ENCODE measurements at places on chromosomes 13 and 19.
A peak's percentile ranks its signal among the peaks of the same experiment; 100 is the strongest.

- DNase-seq = peak; percentile 7
Observed at GRCh38 chr13:21218351-21219035, 42.0 kb downstream of the MRPL57 start.

GRCh38 chr13:27264648-27265047, 6.0 kb upstream of the RASL11A start:
- DNase-seq = no peak

GRCh38 chr13:110371550-110372465, 64.7 kb downstream of the COL4A2 start:
- no peak for DNase-seq

DNA sequence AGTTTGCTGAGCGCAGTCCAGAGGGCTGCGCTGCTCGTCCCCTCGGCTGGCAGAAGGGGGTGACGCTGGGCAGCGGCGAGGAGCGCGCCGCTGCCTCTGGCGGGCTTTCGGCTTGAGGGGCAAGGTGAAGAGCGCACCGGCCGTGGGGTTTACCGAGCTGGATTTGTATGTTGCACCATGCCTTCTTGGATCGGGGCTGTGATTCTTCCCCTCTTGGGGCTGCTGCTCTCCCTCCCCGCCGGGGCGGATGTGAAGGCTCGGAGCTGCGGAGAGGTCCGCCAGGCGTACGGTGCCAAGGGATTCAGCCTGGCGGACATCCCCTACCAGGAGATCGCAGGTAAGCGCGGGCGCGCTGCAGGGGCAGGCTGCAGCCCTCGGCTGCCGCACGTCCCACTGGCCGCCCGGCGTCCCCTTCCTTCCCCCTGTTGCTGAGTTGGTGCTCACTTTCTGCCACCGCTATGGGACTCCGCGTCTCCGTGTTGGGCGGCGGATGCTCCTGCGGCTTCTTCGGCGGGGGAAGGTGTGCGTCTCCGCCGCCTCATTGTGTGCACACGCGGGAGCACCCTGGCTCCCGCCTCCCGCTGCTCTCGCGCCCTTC, 772 bp downstream of the GPC6 start:
- no peak for DNase-seq

DNA sequence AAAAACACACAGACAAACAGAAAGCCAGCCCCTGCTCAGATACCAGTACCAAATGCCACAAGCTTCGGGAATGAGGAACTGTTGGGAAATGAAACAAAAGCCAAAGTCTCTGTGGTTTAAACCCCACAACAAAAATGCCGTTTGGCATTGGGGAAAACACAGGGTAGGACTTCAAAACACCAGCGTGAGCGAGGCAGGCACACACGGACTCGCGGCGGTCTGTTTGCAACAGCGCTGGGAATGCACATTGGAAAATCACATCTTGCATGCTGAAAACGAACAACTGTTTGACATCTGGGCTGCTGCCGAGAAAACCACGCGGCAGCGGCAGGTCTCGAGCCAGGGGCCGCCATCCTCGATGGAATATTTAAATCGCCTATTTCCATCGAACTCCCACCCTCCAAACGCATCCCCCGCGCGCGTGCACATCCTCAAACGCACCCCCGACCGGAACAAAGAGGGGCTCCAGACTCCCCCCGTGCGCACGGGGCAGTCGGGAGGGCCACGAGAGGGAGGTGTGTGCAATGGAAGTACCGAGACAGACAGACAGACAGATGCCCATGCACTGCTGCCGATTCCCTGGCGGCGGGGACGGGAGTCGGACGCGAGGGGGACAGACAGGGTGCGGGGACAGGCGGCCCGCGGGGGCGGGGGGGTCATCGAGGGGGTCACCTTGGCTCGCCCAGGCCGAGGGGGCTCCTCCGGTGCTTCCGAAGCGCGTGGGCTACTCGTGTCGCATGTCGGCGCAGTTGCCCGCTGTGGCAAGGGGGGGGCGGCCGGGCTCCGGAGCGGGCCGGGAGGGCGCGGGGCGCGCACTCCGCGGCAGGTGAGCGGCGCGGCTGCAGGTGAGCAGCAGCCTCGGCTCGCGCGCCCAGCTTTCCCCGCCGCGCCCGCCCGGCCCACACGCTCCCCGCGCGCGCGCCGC, at the start of gene GPR12:
Gene GPR12, minus strand, starts transcription at position 880 of the 925 bp plus-strand sequence. CDS start 959 bp downstream, outside the sequence.
- no peak for DNase-seq

GRCh38 chr13:35917252-35917941, 213.8 kb downstream of the DCLK1 start:
- DNase-seq = no peak

DNA sequence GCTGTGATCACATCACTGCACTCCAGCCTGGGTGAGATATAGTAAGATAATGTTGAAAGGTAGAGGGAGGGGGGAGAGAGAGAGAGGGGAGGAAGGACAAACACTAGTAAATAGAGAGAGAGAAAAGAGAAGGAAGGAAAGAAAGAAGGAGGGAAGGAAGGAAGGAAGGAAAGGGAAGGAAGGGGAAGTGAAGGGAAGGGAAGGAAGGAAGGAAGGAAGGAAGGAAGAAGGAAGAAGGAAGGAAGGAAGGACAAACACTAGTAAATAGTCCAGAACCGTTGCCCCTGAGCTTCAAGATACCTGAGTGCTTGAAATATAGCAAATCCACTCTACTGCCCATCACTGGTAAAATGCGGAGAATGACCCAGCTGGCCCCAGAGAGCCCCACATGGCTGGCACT, 156.5 kb upstream of the ZNF507 start:
- DNase-seq = no peak
